AG20443 (cell line): ENCODE measurements at places on chromosomes 4 and X.

GRCh38 chr4:117495802-117496201 lies 410.4 kb upstream of the TRAM1L1 start:
- DNase-seq, result no peak

DNA sequence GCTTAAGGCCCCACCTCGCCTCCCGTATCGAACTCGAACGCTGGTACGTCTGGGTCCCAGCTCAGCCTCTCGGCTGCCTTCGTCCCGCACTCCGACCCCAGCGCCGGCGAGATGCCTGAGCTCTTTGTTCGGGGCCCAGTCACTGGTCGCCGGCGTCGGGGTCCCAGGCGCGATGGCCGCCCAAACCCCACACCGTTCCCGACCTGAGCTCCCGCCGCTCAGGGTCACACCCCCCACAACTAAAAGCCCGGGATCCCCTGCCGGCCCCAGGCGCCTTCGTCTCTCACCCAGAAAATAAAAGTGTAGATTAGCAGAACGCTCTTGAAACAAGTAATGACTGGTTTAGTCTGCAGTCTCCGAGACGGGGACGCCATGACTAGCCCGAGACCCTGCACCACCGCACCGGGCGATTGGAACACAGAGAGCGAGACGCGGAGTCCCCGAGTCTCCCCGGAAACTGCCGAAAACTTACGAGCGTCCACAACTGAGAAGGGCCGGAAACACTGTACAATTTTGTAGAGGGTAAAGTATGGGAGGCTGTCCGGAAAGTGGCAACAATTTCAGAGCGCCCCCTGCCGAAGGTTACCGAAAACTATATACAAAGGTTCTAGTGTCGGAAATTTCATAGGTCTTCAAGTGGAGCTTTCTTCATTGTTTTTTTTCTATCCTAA lies at the start of gene TSPAN6:
Gene TSPAN6, minus strand, starts transcription at position 486 of the 671 bp plus-strand sequence. Its CDS starts 112 bp downstream, at position 374.
- peak; percentile 86 for DNase-seq

- DNase-seq, result no peak
These were observed 2341.6 kb downstream of the PCDH7 start for GRCh38 chr4:33061727-33062126.

- DNase-seq, result no peak
These were observed 141.1 kb upstream of the ZXDA start for GRCh38 chrX:58051346-58051745.

- no peak for DNase-seq
These were observed 54.6 kb downstream of the ARAP2 start for GRCh38 chr4:36189511-36190226.

DNA sequence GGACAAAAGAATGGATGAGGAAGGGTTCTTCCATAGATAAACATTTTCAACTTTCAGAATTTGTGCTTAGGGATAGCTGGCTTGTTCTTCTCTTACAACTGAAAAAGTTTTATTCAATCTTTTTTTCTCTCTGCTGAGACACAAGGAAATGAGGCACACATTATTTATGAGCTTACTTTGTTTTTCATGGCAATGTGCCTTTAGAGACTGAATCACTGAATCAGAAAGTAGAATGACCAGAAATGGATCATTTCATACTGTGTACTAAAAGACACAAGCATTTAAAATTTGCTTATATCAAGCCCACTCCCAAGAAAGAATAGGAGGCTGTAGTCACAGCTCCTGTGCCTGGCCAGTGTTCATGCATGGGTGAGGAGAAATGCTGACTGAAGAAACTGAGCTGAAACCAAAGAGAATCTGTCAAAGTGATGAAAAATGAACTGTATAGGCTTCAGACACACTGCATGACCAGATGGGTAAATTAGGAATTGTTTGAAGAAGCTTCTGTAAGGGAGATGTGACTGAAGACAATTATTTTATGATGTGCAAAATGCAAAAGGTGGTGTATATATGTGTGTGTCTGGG lies 413.8 kb downstream of the RAPGEF2 start:
- no peak for DNase-seq

- no peak for DNase-seq
These were observed 1002.3 kb downstream of the FAM133A start for GRCh38 chrX:94676285-94676684.

GRCh38 chr4:740656-741282 lies 35.1 kb downstream of the PCGF3 start:
- DNase-seq, result no peak

DNA sequence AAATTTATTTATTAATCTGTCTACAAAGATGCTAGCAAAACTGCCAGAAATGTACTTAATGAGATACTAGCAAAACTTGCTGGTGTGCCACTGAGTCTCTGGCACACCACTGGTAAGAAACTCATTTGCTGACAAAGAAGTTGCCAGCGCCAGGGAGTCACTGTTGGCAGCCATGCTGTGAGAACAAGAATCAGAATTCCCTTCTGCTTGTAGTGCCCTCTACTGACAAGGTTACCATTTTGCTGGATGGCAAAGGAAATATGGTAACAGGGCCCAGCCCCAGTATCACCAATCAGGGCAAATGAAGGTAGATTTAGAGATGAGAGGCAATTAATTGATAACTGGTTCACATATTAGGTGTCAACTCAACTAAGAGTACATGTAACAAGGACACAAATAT lies 750.1 kb upstream of the ADGRL3 start:
- no peak for DNase-seq
